PC-3 (cell line): ENCODE measurements at places on chromosomes 3 and 15.

DNA sequence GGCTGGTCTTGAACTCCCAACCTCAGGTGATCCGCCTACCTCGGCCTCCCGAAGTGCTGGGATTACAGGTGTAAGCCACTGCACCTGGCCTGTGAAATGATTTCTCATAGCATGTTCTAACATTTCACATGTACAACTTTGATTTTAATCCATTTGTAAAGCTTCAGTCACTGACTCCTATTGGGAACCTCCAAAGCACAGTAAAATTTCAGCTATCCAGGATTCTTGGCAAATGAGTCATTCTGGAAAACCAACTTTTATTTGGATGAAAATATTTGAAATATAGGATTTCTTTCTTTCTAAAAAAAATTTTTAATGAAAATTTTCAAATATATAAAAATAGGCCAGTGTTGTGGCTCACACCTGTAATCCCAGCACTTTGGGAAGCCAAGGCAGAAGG is 2.7 kb upstream of the LMAN1L start:
- H3K27ac ChIP-seq = no peak overlapping the region
- H3K27me3 ChIP-seq = no peaks in the 10 kb centered on the region
- DNase-seq = peak; percentile 39
- H3K36me3 ChIP-seq = no peaks in the 10 kb centered on the region

- no peak overlapping the region for H3K4me3 ChIP-seq
- H3K36me3 ChIP-seq = peaks cover 42% of the 10 kb centered on the region
- no peaks in the 10 kb centered on the region for H3K4me1 ChIP-seq
- no peak overlapping the region for H3K27ac ChIP-seq
- DNase-seq = no peak
These were observed 81.8 kb downstream of the DNAJC13 start for GRCh38 chr3:132499071-132499470.

GRCh38 chr15:29674661-29675533 is 147.4 kb downstream of the TJP1 start:
- peak overlapping the region; percentile 58 for H3K4me3 ChIP-seq
- H3K27me3 ChIP-seq = no peaks in the 10 kb centered on the region

DNA sequence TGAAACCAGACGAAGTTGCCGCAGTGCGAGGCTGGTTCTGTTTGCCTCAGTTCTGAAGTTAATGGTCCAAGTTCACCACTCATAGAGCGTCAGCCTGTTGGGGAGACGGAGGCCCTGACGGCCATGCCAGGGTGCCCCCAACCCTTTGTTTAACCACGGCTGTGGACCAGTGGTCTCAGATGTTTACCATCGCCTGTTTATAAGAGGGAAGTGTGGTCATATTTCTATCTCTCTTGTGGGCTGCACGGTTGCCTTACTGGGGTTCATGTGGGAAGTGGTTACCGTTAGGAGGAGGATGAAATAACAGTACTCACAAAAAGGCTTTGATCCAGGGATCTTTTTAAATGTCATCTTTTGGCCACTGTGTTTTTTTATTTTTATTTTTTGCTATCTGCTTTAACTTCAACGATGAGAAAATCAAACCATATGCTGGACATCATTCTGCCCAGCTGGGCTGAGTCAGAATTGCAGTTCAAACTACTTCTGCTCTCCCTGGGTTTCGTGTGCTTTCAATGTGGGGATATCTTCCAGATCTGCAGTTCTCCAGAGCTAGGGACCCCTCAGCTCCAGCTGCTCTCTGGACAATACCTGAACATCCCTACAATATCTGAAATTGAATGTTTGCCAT is 17.8 kb downstream of the SMAD3 start:
- H3K4me3 ChIP-seq = no peak overlapping the region
- no peak overlapping the region for H3K27ac ChIP-seq
- no peak for DNase-seq
- H3K27me3 ChIP-seq = no peaks in the 10 kb centered on the region
- H3K36me3 ChIP-seq = peaks cover 48% of the 10 kb centered on the region

DNA sequence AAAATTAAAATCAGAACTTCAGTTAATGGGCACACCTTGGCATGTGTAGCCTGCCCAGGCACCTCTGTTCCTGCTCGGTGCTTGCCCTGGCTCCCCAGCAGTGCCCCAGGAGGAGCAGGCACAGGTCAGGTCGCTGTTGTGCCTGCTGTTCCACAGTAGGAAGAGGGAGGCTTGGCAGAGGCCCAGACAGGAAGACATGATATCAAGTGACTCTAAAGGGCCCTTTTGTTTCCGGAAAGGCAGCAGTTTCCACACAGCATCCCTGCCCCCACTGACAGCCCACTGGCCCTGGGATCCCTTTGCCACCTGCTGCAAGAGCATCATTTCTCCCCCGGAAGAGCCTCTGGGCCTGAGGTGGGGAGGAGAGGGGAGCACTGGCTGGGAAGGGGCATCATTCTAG is 40.5 kb upstream of the HES1 start:
- DNase-seq = peak; percentile 50
- no peaks in the 10 kb centered on the region for H3K36me3 ChIP-seq
- H3K27me3 ChIP-seq = no peaks in the 10 kb centered on the region
- peaks cover 42% of the 10 kb centered on the region for H3K4me1 ChIP-seq
- H3K4me3 ChIP-seq = no peak overlapping the region

- DNase-seq = peak; percentile 68
- H3K27ac ChIP-seq = no peak overlapping the region
- H3K4me3 ChIP-seq = no peak overlapping the region
- no peaks in the 10 kb centered on the region for H3K27me3 ChIP-seq
- H3K36me3 ChIP-seq = no peaks in the 10 kb centered on the region
These were observed 28.4 kb downstream of the P3H2 start for GRCh38 chr3:190092250-190092649.

GRCh38 chr3:62667714-62668113 is 207.5 kb downstream of the CADPS start:
- no peaks in the 10 kb centered on the region for H3K36me3 ChIP-seq
- H3K27me3 ChIP-seq = no peaks in the 10 kb centered on the region
- H3K4me1 ChIP-seq = no peaks in the 10 kb centered on the region
- H3K4me3 ChIP-seq = no peak overlapping the region

GRCh38 chr3:28726840-28727239 is 378.2 kb upstream of the AZI2 start:
- no peak overlapping the region for H3K4me3 ChIP-seq
- H3K27ac ChIP-seq = no peak overlapping the region
- H3K36me3 ChIP-seq = no peaks in the 10 kb centered on the region
- H3K27me3 ChIP-seq = peaks cover 4% of the 10 kb centered on the region; the same call in 1 of the 2 replicates
- peak; percentile 66 for DNase-seq

DNA sequence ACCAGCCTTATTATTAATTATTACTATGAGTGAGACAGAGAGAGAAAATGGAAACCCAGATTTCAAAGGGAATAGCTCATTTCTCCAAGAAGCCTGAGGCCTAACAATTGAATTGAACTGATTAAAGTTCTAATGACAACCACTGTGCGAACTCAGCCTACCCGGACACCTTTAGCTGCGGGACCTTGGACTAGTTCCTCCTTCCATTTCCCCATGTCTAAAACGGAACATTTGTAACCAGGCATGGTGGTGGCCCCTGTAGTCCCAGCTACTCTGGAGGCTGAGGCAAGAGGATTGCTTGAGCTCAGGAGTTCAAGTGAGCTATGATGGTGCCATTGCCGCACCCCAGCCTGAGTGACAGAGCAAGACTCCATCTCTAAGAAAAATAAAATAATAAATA is 16.4 kb upstream of the RTP2 start:
- DNase-seq = no peak
- H3K4me1 ChIP-seq = peaks cover 4% of the 10 kb centered on the region; the same call in 1 of the 2 replicates
- H3K27me3 ChIP-seq = no peaks in the 10 kb centered on the region
- H3K4me3 ChIP-seq = no peak overlapping the region

DNA sequence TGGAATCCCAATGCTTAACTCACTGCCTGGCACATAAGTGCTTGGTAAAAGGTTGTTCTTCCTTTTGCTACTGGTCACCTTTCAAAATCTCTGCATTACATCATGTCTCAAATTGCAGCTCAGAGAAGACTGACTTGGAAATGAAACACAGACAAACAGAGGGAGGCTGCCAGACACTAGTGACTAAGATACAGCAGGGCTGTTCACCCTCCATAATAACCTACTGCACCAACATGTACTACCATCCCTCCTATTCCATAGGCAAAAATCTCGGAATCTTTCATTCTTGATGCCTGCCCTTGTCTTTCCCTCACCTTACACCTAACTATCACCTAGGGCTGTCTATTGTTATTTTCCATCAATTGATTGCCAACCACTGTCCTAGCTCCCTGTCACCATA is 502.3 kb upstream of the ADAMTS9 start:
- no peak overlapping the region for H3K27ac ChIP-seq
- no peak overlapping the region for H3K4me3 ChIP-seq
- DNase-seq = no peak
- H3K27me3 ChIP-seq = no peaks in the 10 kb centered on the region

DNA sequence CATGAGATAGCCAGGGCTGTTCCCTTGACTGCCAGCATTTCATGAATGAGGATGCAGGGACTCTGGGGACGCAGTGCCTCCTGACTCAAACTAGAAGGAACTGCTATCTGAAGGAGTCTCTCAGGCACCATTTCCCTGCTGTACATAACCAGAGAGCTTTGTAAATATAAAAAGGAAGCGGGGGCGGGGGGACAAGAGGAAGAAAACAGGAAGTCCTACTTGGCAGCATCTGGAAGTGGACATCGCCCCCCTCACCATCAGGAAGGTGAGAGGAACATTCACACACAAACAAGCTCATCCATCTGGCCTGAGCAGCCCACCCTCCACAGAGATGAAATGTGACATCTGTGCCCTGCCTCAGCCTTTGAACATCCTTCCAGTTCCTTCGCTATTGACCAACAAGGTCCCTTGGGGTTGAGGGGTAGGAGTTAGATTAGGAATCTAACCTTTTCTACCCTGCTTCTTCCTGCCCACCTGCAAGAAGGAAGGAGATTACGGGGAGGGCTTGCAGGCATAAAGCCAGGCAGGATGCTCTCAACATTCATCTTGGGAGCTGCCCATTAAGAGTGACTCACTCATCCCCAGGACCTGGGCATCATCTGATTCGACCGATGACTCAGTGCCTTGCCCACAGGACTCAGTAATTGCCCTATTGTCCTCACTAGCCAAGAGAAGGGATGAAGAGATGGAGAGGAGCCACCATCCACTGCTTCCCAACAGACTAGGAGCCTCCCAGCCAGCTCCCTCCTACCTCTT is 31.9 kb downstream of the SH3BP5 start:
- H3K4me1 ChIP-seq = peaks cover 21% of the 10 kb centered on the region
- H3K4me3 ChIP-seq = no peak overlapping the region
- H3K36me3 ChIP-seq = peaks cover 18% of the 10 kb centered on the region
- peak overlapping the region; percentile 55 for H3K27ac ChIP-seq

GRCh38 chr3:153513236-153513635 is 351.2 kb downstream of the RAP2B start:
- no peaks in the 10 kb centered on the region for H3K27me3 ChIP-seq
- no peaks in the 10 kb centered on the region for H3K36me3 ChIP-seq
- no peaks in the 10 kb centered on the region for H3K4me1 ChIP-seq
- no peak overlapping the region for H3K27ac ChIP-seq

GRCh38 chr3:125187599-125187910 is 25.0 kb downstream of the SLC12A8 start:
- no peak for DNase-seq
- H3K27me3 ChIP-seq = no peaks in the 10 kb centered on the region
- H3K4me1 ChIP-seq = no peaks in the 10 kb centered on the region
- H3K36me3 ChIP-seq = no peaks in the 10 kb centered on the region

GRCh38 chr3:153171918-153172317 is 9.9 kb downstream of the RAP2B start:
- H3K27ac ChIP-seq = no peak overlapping the region
- H3K36me3 ChIP-seq = peaks cover 15% of the 10 kb centered on the region
- no peak for DNase-seq

DNA sequence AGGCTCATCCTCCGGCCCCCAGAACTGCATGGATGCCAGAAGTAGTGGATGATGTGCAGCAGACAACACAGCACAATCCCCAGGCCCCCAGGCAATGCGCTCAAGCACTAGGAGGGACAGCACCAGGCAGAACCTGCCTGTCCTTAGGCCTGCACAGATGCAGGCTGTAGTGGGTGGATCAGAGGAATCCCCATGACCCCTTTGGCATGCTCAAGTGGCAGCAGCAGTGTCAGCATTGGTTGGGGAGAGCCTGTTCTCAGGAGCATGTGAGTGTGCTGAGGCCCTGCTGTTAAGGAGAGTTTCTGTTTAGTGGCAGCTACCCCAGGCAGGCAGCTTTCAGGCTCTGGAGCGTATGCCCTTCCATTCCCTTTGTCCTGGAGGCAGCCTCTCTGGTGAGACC is 25.1 kb upstream of the CD200R1L start:
- no peak for DNase-seq
- H3K4me3 ChIP-seq = no peak overlapping the region

GRCh38 chr15:52503788-52504496 is 24.7 kb downstream of the MYO5A start:
- H3K36me3 ChIP-seq = no peaks in the 10 kb centered on the region
- DNase-seq = peak; percentile 21
- H3K4me3 ChIP-seq = no peak overlapping the region
- no peaks in the 10 kb centered on the region for H3K27me3 ChIP-seq
- H3K4me1 ChIP-seq = no peaks in the 10 kb centered on the region

GRCh38 chr3:136804813-136805212 is 14.1 kb upstream of the SLC35G2 start:
- no peak overlapping the region for H3K4me3 ChIP-seq
- H3K4me1 ChIP-seq = no peaks in the 10 kb centered on the region
- no peaks in the 10 kb centered on the region for H3K27me3 ChIP-seq

GRCh38 chr3:161310649-161311423 is 60.5 kb downstream of the SPTSSB start:
- no peak overlapping the region for H3K4me3 ChIP-seq
- H3K27ac ChIP-seq = no peak overlapping the region
- no peaks in the 10 kb centered on the region for H3K36me3 ChIP-seq
- no peak for DNase-seq
- no peaks in the 10 kb centered on the region for H3K27me3 ChIP-seq

GRCh38 chr3:38623539-38623938 is 25.9 kb downstream of the SCN5A start:
- no peaks in the 10 kb centered on the region for H3K4me1 ChIP-seq
- peaks cover 22% of the 10 kb centered on the region for H3K27me3 ChIP-seq
- peak; percentile 6 for DNase-seq
- no peak overlapping the region for H3K4me3 ChIP-seq
- H3K27ac ChIP-seq = no peak overlapping the region
- H3K36me3 ChIP-seq = no peaks in the 10 kb centered on the region

GRCh38 chr3:52533623-52534280 is at the start of gene NT5DC2:
TSS of gene NT5DC2 (minus strand) at chr3:52533857. CDS start at chr3:52533737, 120 bp downstream.
- peaks cover 45% of the 10 kb centered on the region for H3K4me1 ChIP-seq
- peak; percentile 83 for DNase-seq
- no peak within 1 kb of the TSS for H3K27ac ChIP-seq
- no peaks in the 10 kb centered on the region; the same call in 1 of the 2 replicates for H3K36me3 ChIP-seq
- no peaks in the 10 kb centered on the region for H3K27me3 ChIP-seq

DNA sequence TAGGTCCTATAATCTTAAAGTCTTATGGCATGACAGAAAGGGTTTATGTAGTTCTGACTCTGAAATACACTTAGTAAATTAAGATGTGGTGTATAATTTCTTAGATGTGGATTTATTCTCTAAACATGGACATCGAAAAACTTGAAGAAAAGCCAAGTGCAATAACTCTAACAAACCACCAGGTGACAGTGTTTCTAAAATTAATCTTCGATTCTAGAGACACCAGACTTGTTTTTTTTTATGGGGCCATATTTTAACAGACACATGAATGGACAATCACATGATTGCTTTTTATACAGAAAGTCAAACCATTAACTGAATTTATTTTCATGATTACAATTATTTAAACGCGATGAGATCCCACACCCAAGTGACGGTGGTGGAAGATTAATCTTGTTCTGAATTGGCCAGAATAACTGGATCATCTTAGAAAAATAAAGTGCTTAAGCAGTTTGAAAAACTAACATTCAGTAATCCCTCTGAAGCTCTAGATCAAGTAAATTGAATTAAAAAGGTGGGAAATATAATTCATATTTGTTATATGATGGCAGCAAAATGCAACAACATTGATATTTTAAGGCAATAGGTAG is 305.1 kb downstream of the LSAMP start:
- no peak overlapping the region for H3K4me3 ChIP-seq
- no peak overlapping the region for H3K27ac ChIP-seq
- no peaks in the 10 kb centered on the region for H3K36me3 ChIP-seq
- peak; percentile 74 for DNase-seq
